ENCODE measurements at places on chromosomes 2 and 18.

- no peak for DNase-seq
Measured at GRCh38 chr2:44212302-44212701, 43.6 kb downstream of the PPM1B start.

GRCh38 chr2:65256054-65256453 is 28.4 kb downstream of the ACTR2 start:
- no peak for DNase-seq

- no peak for DNase-seq
Measured at GRCh38 chr2:36392571-36393255, 37.1 kb downstream of the CRIM1 start.

- DNase-seq = no peak
Measured at GRCh38 chr18:79975043-79975442, 10.6 kb downstream of the HSBP1L1 start.

- no peak for DNase-seq
Measured at GRCh38 chr2:1306014-1306686, 107.1 kb upstream of the TPO start.

- DNase-seq = no peak
Measured at GRCh38 chr2:71895320-71896161, 252.1 kb downstream of the CYP26B1 start.

Data from activated gamma-delta T cell (primary cell).